Esophagus squamous epithelium (tissue), 5 donors: ENCODE measurements at places on chromosomes 1 and 21.

GRCh38 chr1:87682565-87682964 is 353.9 kb downstream of the LMO4 start:
- DNase-seq, result no peak

GRCh38 chr1:156852418-156852874 is 6.5 kb downstream of the INSRR start:
- DNase-seq, result no peak

GRCh38 chr1:39925721-39926342 is 24.1 kb upstream of the MYCL start:
- no peak for DNase-seq

- no peak for DNase-seq
Measured at GRCh38 chr1:41700986-41701535, 216.6 kb upstream of the EDN2 start.

GRCh38 chr1:109242387-109242786 is 7.0 kb upstream of the CELSR2 start:
- no peak for DNase-seq

- DNase-seq, result no peak
Measured at GRCh38 chr1:176884286-176884685, 280.2 kb downstream of the ASTN1 start.

DNA sequence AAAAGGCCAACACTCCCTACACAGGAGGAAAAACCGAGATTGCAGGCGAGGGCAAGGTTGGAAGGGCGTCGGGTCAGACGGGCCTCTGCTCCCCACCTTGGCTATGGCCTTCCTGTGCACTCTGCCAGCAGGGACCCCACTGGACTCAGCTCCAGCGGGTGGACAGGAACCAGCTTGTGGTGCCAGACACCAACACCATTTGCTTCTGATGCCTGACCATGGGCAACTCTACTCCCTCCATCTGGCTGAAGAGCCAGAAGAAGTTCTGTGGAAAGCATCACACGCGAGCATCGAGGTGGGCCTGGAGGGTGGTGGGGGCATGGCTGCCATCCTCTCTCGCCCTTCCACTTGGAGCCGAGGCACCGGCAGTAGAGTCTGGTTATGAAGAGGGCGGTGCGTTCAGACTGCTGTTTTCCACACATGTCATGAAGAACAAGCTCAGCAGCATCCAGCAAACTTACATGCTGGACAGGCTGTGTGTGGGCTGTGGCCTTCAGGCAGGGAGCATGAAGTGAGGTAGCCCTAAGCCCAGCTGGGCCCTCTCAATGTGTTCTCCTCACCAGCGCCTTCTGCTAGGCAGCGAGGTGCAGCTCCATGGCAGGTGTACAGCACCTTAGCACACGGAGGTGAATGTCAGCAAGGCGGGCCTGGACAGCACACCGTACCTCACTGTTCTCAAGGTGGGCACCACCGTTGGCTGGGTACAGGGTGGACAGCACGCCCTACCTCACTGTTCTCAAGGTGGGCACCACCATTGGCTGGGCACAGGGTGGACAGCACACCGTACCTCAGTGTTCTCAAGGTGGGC is 15.6 kb upstream of the ZNF669 start:
- no peak for DNase-seq

GRCh38 chr1:110916669-110917306 is 43.8 kb downstream of the CD53 start:
- DNase-seq, result no peak

DNA sequence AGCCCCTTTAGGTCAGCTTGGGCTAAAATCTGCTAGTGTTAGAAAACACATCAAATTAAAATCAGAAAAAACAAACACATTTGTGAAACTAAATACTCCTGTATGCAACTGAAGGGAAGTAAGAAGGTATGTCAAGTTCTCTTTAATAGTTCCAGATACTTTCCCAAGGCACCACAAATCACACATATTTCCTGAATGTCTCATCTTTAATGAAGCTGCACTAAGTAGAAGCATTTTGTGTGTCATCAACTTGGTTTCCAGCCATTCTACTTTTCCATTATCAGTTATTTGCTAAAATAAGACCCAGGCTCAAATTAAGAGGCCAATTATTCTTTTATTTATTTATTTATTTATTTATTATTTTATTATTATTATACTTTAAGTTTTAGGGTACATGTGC is 34.7 kb downstream of the CRB1 start:
- DNase-seq, result no peak

DNA sequence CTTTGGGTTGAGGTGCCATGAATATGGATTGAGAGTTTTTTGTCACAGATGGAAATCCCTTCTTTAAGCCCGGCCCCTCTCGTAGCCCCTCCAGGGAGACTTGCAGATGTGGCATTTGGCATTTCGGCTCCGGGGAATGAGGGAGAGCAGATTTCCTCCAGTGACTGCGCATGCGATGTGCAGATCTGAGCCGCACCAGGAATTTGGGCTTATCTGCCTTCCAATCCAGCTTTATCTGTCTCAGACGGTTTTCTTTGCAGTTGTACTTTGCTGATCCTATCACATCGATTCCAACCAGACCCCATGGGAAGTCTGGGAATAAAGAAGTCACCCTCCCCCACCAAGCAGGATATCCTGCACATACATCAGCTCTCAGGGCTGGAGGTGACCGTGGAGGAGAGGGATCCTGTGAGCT is 11.7 kb downstream of the KIF26B start:
- no peak for DNase-seq

DNA sequence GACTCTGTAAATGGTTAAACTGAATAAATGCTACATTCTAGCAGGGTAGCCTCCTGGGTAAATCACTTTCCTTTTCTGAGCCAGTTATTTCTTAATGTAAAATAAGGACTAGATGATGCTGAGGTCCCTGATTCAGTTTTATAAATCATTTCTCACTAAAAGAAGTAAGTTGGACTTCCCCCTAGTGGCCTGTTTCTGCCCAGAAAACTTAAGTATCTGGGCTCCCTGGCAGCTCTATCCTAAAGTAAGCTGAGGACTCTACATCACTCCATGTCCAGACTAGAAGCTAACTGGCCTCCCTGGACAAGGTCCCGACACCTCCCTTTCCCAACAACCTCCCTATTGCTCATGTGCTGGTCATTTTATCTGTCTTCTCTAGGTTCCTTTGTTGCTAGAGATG is 3.0 kb downstream of the GPN2 start:
- DNase-seq, result no peak

GRCh38 chr1:37999430-38000232 is 5.7 kb downstream of the FHL3 start:
- DNase-seq, result no peak

DNA sequence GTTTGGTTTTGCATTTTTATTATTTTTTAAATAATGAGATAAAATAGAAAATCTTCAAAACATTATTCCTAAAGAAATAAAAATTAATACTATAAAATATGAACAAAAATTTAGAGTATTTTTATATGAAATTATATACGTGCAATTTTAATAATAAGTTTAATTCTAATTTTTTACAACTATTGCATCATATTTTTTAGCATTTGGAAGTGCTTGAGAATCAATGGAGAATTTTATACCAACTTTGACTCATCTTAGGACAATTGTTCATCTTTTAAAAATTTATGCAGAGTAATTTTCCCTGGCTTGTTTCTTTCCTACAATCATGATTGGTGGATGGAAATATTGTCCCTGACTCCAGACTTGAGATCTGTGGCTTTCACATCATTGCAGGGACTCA is 362.5 kb downstream of the MRPL39 start:
- DNase-seq, result no peak

- no peak for DNase-seq
Measured at GRCh38 chr1:54791880-54792522, 9.1 kb downstream of the TTC22 start.

- no peak for DNase-seq
Measured at GRCh38 chr1:227855687-227856086, 40.2 kb downstream of the PRSS38 start.

DNA sequence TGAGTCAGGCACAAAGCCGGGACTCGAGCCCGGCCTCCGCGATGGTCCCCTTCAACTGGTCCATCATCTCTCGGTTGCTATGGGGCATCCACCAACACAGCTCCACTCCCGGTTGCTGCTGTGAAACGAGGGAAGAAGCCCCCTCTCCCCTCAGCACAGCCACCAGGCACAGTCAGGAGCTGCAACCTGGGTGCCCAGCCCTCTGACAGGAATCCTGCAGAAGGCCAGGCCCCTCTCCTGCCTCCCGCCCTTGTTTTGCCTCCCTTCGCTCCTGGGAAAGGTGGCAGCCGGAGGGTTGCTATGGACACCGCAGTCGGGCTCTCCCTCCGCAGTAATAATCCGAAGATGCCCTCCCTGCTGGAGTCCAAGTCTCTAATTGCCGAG is 8.9 kb upstream of the KCNN3 start:
- no peak for DNase-seq

- no peak for DNase-seq
Measured at GRCh38 chr1:2556678-2557481, 709 bp downstream of the TNFRSF14 start.

DNA sequence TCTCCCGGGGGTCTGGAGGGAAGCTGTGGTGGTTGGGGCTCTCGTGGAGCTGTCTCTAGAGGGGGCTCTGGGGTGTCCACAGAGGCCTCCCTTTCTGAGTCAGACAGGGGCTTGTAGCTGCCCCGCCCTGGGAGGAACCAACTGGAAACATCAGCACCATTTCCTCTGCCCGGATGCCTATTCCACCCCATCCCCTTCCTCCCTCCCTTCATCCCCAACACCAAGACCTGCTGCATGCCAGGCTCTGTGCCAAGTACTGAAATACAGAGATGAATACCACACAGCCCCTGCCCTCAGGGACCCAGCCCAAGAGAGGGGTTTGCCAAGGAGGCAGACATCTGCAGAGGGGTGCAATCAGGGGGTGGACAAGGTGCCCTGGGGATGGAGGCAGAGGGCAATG is 125.6 kb upstream of the ADAR start:
- DNase-seq, result no peak

- DNase-seq, result no peak
Measured at GRCh38 chr1:229108598-229109201, 162.2 kb upstream of the RAB4A start.

- DNase-seq, result no peak
Measured at GRCh38 chr1:20530901-20531300, 21.5 kb upstream of the FAM43B start.

DNA sequence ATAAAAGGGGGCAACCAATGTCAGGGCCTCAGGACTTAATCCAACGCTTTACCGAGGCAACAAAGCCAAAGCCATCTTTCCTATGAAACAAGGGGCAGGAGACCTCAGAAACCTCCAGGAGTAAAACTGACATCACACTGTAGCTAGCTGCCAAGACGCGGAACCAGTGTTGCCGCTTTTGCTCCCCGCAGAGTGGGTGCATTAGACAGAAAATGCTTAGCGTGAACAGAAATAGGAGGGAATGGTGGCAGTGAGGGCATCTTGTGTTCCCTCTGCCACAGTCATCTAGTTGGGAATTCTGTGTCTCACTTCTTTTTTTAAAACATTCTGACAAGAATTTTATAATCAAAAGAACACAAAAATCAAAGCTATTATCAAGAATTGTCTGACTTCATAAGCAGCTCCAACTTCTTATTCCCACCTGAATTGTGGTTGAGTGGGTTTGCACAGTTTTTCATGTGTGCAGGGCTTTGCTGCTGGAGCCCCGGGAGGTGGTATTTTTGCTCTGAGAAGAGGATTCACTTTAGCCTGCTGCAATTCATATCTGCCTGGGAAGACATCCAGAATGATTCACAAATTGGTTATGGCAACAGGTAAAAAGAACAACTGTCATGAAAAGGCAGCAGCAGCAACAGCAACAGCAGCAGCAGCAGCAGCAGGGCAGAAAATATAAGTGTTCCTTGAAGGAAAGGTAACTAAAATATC is 82.2 kb upstream of the DIRAS3 start:
- no peak for DNase-seq
